ENCODE measurements at places on chromosomes 3 and 15.

- no peak for DNase-seq
These were observed 139.7 kb upstream of the HES1 start for GRCh38 chr3:193996221-193996620.

DNA sequence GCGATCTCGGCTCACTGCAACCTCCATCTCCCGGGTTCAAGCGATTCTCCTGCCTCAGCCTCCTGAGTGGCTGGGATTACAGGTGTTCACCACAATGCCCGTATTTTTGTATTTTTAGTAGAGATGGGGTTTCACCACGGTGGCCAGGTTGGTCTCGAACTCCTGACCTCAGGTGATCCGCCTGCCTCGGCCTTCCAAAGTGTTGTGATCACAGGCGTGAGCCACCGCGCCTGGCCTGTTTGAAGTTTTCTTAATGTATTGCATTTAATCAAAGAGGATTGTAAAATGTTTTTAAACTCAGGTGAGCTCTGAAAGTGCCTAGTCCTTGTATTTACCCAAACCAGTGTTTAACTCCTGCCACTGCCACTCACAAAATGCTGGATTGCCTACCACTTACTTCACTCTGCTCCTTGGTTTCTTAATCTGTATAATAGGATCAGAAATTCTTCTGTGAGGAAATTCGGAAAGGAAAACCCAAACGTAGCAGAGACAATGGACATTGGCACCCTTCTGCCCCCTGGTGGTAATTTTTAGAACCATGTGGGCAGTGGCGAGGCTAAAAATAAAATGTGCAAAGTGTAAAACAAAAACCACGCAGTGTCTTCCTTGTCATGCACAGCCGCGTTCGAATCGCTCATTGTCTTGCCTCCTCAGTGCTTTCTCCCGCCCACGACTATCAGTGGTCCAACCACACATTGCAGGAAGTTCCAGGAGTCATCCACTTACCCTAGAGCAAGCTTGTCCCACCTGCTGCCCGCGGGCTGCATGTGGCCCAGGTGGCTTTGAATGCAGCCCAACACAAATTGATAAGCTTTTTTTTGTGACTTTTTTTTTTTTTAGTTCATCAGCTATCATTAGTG is 27.3 kb downstream of the CEP19 start:
- peak; percentile 76 for DNase-seq

GRCh38 chr3:136546720-136547119 is 205.5 kb downstream of the STAG1 start:
- no peak for DNase-seq

DNA sequence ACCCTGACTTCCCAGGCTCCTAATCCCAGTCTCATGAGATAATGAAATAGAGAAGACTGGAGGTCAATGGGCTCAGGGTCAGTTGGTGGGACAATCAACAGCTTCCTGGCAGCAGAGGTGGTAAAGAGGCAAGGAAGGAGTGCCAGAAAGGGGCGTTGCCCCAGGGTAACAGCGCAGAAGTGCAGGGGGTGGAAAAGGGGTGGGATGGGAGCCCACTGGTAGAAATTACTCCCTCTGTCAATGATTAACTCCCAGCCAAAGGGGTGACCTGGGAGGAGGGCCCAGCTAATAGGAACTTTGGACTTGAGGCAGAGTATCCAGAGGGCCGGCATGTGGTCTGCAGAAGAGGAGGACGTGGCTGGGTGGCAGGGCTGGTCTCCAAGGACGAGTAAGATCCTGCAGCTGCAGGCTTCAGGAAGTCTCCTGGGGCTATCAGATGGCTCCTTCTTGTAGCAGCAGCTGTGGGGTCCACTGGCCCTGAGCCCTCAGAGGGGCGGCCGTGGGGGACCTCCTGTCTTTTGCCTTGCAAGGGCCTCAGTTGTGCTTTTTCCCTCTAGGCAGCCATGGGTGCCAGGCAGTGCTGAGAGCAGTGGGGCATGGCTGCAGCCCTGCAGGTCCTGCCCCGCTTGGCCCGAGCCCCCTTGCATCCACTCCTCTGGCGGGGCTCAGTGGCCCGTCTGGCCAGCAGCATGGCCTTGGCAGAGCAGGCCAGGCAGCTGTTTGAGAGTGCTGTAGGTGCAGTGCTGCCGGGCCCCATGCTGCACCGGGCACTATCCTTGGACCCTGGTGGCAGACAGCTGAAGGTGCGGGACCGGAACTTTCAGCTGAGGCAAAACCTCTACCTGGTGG is 2.3 kb downstream of the GLYCTK start:
- DNase-seq, result no peak

DNA sequence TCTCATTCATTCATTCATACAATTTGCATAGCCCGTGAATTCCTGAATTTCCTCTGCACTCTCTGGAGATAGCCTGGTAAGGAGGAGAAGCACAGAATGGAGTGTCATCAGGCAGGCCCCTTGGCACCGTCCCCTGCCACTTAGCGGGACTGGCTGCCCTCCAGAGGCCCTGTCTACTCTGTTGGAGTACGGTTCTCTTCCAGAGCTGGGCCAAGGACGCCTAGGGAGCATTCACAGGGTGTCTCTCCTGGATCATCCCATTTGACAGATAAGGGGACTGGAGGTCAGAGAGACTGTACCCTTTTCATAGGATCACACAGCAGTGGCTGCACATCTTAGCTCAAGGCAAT is 48.0 kb downstream of the PTH1R start:
- no peak for DNase-seq

- DNase-seq, result no peak
These were observed 692 bp downstream of the STT3B start for GRCh38 chr3:31533169-31534064.

DNA sequence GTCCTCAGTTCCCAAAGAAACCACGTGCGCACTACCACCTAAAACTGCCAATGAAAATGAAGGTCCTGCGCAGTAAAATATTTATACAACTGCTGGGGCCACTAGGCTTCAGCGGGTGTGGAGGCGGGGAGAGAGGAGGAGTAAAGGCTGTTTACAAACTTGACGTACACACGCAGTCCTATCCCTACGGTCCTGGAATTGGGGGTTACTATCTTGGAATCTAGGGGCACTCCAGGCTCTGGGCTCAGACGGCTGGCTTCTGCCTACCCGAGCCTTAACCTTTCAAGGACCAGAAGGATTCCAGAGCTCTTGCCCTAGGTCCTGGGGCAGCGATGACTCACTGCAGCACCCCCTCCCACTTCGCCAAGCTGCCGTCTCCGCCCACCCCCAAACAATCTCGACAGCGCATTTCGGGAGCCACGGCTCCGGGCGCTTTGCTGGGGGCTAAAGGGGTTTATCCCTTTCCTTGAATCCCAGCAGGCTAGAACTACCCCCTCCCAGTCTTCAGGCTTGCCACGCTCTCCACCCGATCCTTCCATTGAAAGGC is 3.0 kb downstream of the ADAMTS9 start:
- DNase-seq, result no peak

GRCh38 chr3:189304465-189305351 is 132.9 kb downstream of the TPRG1 start:
- no peak for DNase-seq

DNA sequence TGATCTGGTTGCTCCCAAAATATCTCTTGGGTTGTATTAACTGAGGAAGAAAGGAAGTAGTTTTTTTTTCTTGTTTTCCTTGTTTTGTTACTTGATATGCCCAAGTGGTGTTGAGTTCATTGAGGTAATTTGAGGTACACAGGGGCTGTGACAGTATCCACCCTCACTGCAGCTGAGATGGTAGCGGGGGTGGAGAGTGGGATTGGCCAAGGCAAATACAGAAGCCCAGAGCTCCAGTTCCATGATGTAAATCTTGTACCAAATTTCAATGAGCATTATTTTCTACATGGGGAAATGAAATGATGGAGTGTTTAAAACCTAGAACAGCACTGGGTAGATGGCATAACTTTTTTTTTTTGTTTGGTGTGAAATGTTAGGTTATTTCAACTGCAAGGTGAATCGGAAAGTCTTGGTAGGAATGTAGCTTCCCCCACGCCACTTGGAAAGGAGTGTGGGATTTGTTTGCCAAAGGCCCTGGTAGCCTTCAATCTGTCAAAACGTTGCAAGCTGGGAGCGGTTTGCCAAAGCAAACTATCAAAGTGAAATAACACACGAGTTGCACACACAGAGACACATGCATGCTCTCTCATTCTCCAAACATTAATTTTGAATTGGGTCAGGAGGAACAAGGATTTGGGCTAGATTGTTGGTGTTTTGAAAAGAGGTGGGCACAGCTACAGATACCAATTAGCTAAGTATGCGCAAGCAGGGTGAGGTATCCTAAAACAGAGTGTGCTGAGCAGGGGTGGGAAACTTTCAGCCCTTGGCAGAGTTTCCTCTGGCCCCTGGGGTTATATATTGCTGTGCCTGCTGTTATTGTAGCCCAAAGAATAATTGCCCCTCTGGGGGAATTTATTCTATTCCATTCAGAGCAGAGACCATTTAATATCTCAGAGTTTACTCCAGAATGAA is 34.6 kb downstream of the THSD4 start:
- no peak for DNase-seq

- DNase-seq, result no peak
These were observed 23.6 kb upstream of the MYLK start for GRCh38 chr3:123907720-123908119.

GRCh38 chr15:74376226-74376625 is 8.8 kb upstream of the CYP11A1 start:
- DNase-seq, result no peak

DNA sequence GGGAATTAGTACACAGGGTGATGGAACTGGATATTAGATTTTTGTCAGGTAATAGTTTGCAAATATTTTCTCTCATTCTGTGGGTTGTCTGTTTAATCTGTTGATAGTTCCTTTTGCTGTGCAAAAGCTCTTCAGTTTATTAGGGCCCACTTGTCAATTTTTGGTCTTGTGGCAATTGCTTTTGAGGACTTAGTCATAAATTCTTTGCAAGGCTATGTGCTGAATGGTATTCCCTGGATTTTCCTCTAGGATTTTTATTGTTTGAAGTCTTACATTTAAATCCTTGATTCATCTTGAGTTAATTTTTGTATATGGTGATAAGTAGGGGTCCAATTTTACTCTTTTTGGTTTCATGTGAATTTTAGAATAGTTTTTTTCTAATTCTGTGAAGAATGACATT is 111.3 kb downstream of the ARRDC4 start:
- DNase-seq, result no peak

GRCh38 chr3:157914882-157915281 is 191.3 kb downstream of the SHOX2 start:
- DNase-seq, result no peak

DNA sequence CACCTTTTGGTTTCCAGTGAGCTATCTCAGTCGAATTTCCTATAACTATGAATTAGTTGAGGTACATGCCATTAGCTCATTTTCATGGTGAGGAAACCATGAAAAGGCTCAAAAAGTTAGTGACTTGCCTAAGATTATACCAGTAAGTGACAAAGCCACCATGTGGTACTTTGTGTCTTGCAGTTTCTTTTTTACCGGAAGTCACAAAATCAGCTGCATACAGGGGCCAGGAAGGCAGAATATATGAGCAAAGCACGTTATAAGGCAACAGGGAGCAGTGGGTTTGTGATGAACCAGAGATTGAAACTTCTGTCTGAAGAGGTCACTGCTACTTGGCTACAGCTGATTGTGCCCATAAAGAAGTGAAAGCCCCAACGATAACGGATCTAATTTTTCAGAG is 50.3 kb downstream of the CMTM8 start:
- DNase-seq, result no peak

DNA sequence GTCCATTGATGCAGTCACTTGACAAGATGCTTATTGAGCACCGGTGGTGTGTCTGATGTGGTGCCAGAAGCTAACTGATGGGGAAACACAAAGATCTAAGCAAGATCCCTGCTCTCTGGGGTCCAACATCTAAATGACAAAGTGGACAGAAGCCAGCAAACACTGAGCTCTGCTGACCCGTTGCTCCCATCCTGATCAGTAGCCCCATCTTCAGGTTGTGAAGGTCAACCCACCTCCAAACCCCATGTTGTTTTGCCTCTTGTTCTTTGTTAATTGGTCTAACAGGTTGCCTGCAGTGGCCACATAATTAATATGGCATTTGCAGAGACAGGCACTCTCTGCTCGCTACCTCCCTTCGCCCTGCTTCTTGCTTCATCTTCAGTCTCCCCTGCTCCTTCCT is 21.5 kb upstream of the GLCE start:
- no peak for DNase-seq

- DNase-seq, result no peak
These were observed 24.2 kb downstream of the ZXDC start for GRCh38 chr3:126451511-126451910.

DNA sequence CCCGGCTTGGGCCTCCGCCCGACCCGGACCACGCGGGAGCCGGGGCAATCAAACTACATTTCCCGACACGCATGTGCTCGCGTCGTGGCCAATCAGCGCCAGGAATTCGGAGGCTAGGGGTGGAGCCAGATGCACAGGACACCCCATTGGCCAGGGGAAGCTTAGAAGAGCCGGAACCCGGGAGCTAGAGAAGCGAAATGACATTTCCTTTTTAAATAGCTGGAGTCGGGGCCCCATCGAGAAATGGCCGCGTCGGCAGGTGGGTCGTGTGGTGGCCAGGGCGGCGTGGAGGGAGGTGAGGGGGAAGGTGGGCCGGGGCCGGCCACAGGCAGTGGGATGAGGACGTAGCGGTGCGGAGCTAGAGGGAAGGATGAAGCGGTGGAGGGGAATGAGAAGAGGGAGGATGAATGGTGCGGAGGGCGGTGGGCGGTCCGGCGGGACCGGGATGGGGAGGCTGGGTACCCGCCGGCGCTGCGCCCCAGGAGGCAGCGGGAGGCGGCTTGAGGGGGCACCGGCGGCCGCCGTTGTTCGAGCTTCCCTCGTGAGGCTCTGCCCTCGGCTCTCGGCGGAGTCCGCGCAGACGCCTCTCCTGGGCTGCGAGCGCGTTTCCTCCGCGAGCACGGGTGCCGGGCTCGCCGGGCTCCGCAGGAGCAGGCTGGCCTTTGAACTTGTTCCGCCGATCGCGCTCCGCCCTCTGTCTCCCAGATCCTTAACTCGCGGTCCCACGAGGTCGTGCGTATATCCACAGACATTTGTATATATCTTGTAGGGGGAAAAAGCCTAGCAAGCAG is at the start of gene KBTBD8:
Gene KBTBD8, plus strand, starts transcription at position 195 of the 791 bp plus-strand sequence. Its CDS starts 49 bp downstream, at position 244.
- peak; percentile 98 for DNase-seq

DNA sequence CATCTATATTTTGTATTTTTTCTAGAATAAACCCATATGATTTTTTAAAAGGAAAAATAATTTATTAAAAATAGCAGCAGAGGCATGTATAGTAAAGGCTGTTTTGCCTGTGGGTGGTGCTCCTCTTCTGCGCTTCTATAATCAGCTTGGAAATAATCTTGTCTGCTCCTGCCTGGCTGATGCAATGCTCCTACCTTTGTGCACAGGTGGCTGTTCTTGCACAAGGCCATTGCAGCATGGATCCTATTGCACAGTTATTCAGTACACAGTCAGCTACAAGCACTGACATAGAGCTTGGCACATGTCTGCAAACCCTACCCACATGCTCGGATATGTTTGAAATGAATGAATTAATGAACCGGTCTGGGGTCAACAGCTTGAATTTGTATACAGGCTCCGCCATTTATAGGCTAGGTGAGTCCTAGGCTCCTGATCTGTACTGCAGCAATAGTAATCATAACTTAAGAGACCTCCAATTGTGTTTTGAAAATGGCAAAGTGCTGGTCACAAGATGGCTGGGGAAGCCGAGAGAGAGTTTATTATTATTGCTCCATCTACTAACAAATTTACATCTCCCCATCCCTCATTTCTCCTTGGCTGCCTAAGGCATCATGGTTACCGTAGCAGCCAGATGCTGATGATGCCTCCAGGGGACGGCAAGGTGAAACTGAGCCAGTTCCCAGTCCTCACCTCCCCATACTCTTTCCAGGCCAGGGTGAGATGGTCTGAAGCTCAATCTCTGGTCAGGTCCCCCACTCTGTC is 532 bp upstream of the RTP1 start:
- DNase-seq, result no peak

Data from CD14-positive monocyte (primary cell).